GM13976 (cell line): ENCODE measurements at places on chromosomes 13 and 19.

- DNase-seq: no peak
These were observed 45.8 kb downstream of the TGDS start for GRCh38 chr13:94550062-94550738.

DNA sequence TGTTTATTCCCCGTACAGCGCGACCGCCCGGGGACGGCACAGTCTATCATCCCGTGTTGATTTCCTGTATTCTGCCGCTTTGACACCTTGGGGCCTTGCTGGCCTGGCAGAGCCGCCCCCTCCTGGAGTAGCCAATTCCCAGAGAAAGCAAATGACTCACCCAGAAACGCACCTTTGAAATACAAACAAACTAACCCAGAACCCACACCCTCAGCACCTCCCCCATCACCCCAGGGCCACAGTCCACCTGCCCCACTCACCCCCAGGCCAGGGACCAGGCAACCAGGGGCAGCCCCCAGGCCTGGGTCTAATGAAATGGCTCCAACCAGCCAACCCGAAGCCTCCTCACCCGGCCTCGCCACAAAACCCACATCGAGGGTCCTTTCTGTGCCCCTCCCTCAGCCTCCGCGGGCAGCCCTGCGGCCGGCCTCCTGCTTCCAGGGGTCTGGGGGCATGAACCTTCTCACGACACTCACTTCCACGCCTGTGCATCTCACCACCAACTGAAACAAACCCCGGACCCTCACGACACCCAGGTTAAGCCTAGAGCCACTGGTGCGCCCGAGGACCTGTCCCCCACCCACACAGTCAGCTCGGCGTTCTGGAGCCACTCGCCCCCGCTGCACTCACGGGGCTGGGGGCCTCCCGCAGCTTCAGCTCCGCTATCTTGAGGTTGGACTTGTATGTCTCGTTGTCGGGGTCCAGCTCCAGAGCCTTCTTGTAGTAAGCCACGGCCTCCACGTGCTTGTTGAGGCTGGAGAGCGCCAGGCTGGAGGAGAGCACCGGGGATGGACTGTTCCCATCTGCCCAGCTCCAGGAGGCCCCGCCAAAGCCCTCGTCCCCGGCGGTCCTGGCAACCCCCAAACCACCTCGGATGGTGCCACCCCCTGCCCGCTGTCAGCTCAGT, 20.9 kb downstream of the SGTA start:
- DNase-seq: no peak

DNA sequence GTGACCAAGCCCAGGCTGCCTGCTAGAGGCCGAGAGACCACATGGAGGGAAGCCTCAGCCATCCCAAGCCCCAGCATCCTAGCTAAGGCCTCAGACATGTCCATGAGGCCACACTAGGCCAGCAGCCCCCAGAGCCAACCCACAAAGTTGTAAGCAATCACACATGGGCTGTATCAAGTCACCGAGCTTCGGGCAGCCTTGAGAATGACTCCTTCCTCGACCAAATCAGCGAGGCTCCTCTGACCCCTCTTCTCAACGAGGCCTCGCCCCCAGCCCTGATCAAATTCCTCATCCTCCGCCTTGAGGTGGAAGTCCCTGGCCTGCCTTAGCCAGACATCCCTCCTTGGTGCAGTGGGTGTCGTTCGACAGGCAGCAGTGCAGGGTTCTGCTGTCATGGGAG, 1.9 kb upstream of the SPACA7 start:
- DNase-seq: no peak

GRCh38 chr13:34833562-34834182, 108.4 kb upstream of the NBEA start:
- no peak for DNase-seq

- DNase-seq: no peak
These were observed 39.0 kb downstream of the HSPH1 start for GRCh38 chr13:31122544-31123260.

GRCh38 chr13:51067706-51068105, 43.4 kb downstream of the C13orf42 start:
- DNase-seq: no peak

DNA sequence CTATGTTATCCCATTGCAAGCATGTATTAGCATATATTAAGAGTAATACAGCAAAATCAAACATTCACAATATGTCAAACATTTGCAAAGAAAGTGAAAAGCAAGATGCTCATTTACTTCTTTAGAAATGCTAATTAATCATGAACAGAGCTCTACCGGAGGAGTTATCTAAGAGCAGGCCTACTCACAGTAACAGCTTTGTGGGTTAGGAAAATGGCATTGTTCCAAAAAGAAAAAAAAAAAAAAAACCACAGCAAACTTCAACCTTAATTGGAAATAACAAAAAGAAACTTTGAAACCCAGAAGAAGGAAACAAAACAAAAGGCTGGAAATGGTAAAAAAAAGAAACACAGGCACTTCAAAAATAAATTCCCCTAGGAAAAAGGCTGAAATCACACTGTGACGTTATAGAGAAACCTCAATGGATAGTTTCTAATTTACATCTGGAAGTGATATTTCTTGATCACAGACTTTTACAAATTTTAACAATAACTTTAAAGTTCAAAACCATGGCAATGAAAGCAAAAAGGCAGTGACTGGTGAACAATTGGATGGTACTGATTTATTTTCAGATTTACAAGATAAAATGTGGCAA, 1236.8 kb upstream of the SPRY2 start:
- no peak for DNase-seq

- peak; percentile 46 for DNase-seq
These were observed 22.3 kb downstream of the NLRP11 start for GRCh38 chr19:55809381-55810058.

GRCh38 chr19:40781140-40781539, 3.1 kb downstream of the RAB4B start:
- DNase-seq: no peak

DNA sequence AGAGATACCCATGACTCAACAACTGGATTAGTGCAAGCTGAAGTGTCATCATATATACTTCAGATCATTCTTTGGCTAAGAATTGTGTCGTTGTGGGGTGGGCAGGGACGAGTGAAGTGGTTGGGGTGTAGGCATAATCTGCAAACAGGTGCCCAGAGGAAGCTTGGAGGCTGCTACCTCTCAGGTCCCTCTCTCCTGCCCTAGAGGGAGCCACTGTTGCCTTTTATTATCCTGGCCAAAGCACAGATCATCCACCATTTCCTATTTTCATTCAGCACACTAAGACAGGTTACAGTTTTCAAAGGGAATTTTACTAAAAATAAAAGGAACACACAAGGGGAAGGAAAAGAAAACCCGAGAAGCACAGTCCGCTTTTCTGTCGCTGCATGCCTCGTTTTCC, 126.6 kb downstream of the HS6ST3 start:
- no peak for DNase-seq

- DNase-seq: no peak
These were observed 94.8 kb downstream of the PCDH9 start for GRCh38 chr13:67135356-67135755.
